ENCODE measurements at places on chromosomes 5 and 9.

- no peak for DNase-seq
Measured at GRCh38 chr9:70133253-70134208, 89.9 kb downstream of the MAMDC2 start.

DNA sequence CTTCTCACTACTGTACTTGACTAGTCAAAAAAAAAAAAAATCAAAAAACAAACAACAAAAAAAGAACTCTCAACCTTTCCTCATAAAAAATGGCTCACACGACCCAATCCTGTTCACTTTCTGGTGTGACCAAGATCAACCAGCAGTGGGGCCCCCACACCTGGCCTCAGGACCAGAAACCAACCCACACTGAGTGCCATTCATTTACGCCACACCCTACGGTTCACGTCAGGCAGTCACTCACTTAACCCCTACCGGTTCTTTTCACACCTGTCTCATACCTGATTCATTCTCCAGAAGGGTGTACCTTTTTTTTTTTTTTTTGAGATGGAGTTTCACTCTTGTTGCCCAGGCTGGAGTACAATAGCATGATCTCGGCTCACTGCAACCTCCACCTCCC, 5.7 kb downstream of the SUSD1 start:
- DNase-seq = no peak

GRCh38 chr5:75473463-75473862, 38.0 kb downstream of the CERT1 start:
- no peak for DNase-seq

GRCh38 chr5:92885950-92886349, 695.1 kb downstream of the NR2F1-AS1 start:
- DNase-seq = no peak

DNA sequence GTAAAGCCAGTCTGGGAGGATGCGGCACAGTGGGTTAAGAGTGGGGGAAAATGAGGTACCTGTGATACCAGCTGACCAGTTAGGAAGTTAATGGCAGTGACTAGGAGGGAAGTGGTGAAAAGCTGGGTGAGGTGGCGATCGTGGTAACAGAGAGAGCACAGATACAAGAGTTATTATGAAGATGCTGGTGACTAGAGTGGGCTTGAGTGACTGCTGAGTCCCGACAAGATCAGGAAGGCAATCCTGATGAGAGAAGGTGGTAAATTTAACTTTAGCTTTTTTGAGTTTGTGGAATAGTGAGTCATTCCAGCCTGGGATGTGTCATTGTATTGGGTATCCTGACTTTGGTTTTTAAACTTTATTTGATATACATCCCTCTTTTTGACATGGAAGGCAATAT, 38.8 kb downstream of the CMYA5 start:
- no peak for DNase-seq

DNA sequence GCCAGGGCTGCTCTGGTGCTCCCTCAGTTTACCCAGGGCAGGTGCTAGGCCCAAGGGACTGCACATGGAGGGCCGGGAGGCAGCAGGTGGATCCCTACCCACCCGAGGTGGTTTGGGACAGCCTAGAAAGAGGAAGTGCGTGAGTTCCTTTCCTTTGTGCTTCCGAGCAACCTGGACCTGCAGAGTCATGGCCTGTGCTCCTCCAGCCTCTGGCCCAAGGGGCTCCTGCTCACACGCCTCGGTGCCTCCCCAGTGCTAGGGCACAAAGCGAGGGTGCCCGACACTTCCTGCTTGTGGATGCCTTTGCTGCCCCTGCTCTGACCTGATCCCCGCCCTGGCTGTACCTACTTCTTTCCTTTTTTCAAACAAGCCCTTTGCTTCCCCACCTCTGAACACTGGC, 79.3 kb downstream of the RXRA start:
- DNase-seq = no peak

DNA sequence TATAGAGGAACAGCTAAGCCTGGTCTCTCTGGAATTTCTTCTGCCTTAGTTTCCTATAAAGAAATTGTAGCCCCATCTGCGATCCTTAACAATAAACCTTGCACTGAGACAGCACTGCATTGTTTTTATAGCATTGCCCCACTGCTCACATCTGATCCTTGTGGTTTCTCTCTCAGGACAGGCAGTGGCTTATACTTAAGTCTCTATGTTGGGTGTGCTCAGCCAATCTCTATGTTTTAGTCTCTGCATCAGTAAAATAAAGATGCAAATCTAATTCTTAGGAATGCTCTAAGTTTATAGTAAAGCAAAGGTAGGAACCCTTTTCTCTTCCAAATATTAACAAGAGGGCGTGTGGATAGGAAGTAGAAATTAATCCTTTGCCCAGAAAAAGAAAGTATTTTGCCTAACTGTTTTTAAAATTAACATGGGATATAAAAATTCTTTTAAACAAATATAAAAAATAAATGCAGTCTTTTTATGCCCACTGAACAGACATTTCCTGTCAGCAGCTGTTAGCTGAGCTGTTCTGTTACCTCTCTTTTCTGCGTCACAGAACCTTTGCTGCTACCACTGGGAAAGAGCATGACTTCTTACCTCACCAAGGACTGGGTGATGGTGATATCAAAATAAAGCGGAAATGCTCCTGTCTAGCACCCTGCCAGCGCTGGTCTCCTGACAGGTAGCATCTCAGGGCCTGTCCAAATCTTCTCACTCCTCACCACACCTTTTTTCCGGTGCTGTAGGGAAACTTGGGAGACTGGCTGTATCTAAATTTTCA, 29.5 kb downstream of the MRPS27 start:
- DNase-seq = no peak

GRCh38 chr9:127198587-127198986, 66.0 kb upstream of the GARNL3 start:
- DNase-seq = no peak

DNA sequence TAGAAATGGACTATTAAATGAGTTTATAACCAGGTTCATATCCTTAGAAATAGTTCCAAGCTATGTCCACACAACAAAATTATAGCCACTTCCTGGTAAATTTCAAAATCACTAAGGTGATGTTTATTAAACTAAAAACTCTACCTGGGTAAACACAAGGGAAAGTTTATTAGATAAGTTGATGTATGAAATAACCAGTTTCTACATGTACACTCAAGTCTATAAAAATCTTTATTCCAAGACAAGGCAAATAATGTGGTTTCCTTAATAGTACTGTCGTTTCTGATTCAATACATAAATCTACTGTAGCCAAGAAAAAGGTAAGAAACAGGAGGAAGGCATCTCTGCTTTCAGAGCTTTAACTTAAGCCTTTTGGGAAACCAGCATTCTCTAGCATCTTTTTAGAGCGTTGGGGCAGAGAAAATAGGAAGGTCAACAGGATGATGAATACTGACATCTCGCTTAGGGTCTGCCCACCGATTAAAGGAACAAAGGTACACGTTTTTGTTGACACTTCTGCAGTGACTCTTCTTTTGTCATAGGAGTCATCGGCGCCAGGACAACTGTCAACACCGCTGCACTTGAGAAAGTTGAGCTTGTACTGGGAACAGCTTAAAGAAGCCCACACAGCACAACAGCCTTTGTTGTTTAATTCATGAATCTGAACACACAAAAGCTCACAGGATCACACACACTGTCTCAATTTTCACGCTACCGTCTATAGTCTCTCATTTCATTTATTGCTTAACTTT, 513.6 kb downstream of the SLCO4C1 start:
- DNase-seq = no peak

GRCh38 chr5:167684251-167684650, 607.2 kb upstream of the WWC1 start:
- no peak for DNase-seq

DNA sequence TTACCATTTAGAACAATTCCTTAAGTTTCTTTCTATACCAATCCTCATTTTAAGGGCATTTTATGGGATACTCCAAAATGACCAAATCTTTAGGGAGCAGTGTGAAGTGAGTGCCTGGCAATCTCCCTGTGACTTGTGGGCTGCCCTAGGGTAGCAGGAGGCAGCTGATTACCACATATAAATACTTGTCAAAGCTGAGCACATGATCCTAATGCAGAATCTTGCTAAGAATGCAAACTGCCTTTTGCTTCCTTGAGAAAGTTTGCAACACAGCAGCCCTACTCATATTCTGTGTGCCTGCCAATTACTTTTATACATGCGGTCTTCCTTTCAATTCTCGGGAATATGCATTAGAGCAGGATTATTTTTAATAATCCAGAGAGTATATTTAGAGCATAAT, 18.2 kb upstream of the NREP start:
- DNase-seq = no peak

All from left forelimb (tissue), 1 donor.